H1 (cell line): ENCODE measurements at places on chromosomes 16 and 17. TPM values are rescaled to one million over a fixed set of nuclear protein-coding genes. Genes with fewer than 3 reads are reported as not detected.

Gene BRIP1
- 2.8 and 5.8 TPM in 2 replicates for polyA plus RNA-seq

Gene ABCC6
- polyA plus RNA-seq: 1.6 and 1.8 TPM in 2 replicates

Gene COX11
- polyA plus RNA-seq: 43.0 and 68.5 TPM in 2 replicates

Gene KRT33A
- polyA plus RNA-seq: not detected in 2 replicates

Gene COASY
- polyA plus RNA-seq: 64.5 and 110 TPM in 2 replicates

Gene MC1R
- 2.9 and 4.3 TPM in 2 replicates for polyA plus RNA-seq

Gene DDX52
- 7.4 and 10.0 TPM in 2 replicates for polyA plus RNA-seq

Gene PLA2G15
- polyA plus RNA-seq: 12.0 and 13.6 TPM in 2 replicates

Gene RNF167
- polyA plus RNA-seq: 281 and 284 TPM in 2 replicates

Gene TPSD1
- polyA plus RNA-seq: 0.26 and 0.61 TPM in 2 replicates

Gene PRAC1
- polyA plus RNA-seq: not detected in 2 replicates

Gene AANAT
- polyA plus RNA-seq: 0.53 and 1.1 TPM in 2 replicates

Gene MPO
- 0.06 and 0.13 TPM in 2 replicates for polyA plus RNA-seq

Gene APOBR
- not detected in 2 replicates for polyA plus RNA-seq

Gene CTRB2
- not detected in 2 replicates for polyA plus RNA-seq

Gene LGALS9C
- 0.03 and 0.17 TPM in 2 replicates for polyA plus RNA-seq

Gene TMEM100
- 0.25 and 0.36 TPM in 2 replicates for polyA plus RNA-seq

Gene PRM2
- not detected in 2 replicates for polyA plus RNA-seq

Gene GPS2
- polyA plus RNA-seq: 152 and 203 TPM in 2 replicates

Gene OR4D1
- 0.39 and 0.44 TPM in 2 replicates for polyA plus RNA-seq

Gene TLCD2
- 0.47 and 0.69 TPM in 2 replicates for polyA plus RNA-seq

Gene AHSP
- 4.8 and 15.3 TPM in 2 replicates for polyA plus RNA-seq

Gene TNP2
- polyA plus RNA-seq: not detected in 2 replicates

Gene KAT2A
- 40.1 and 52.5 TPM in 2 replicates for polyA plus RNA-seq

Gene GRAP
- 0.18 and 0.24 TPM in 2 replicates for polyA plus RNA-seq

Gene FOXL1
- 0.03 and 0.09 TPM in 2 replicates for polyA plus RNA-seq

Gene HBA2
- 6.1 and 8.1 TPM in 2 replicates for polyA plus RNA-seq

Gene CACNG3
- polyA plus RNA-seq: 0.06 and 0.12 TPM in 2 replicates
